ENCODE measurements at places on chromosomes 4 and X.

DNA sequence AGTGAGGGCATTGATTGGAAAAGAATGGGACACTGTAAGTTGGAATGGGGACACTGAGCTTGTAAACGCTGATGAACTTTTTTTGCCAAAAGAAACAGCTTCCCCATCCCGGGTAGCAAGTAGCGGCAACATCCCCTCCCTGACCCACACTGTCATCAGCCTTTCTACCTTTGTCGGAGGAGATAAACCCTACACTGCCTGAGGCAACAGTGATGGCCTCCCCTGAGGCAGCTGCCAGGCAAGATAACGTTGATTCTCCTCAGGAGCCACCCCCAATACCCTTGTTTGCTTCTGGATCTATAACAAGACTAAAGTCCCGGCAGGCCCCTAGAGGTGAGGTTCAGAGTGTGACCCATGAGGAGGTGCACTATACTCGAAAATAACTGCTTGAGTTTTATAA lies 10.3 kb upstream of the RAB33B start:
- DNase-seq: peak; percentile 26

DNA sequence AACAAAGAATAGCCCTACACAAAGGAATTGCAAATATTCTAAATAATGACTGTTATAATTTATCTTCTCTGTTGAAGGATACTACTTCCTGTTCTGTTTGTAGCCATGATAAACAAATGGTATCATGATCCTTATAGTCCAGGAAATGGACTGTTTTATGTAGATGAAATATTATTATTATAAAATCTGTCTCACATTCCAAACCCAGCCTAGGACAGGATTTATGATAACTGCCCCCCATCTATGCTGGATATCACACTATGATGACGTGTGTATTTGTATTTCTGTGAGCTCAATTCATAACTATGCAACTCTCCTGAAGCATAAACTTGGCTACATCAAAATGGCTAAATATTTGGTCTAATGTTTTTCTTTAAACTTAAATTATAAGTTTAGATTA lies 21.3 kb downstream of the DMD start:
- DNase-seq: no peak

DNA sequence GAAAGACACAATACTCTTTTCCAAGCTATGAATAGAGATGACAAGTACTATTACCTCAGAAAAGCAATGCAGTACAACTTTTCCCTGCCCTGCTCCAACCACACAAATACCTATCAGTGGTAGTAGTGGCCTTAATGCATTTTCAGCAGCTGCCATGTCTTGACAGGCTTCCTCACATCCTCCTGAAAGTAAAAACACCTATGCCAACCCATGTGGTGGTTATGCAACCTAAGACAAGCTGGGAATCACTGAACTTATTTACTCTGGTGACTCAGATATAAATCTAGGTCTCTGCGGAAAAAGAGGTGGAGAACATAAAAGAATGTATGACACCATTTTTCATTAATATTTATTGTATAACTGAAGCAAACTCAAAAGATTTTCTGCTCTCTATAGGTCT lies 14.5 kb downstream of the WDFY3 start:
- no peak for DNase-seq

DNA sequence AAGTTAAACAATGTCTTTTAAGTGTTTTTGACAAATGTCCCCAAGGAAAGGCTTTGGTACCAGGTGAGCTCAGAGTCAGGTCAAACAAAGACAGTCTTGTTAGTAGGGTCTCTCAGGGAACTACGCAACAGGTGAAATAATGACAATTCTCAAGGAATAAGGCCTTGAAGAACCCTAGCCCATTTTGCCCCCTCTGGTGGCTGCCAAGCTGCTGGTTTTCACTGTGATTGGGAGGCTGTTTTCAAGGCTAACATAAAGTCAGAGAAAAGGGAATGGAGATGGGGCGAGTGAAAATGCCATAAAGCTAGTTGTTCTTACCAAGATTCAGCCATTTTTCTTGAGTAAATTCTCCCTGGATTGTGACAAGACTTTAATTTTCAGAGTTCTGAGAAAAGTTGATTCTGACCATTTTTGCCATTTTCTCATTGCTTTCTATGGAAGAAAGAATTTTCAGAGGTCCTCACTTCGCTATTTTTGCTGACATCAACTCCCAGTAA lies 58.7 kb downstream of the RWDD4 start:
- DNase-seq: peak; percentile 16

- no peak for DNase-seq
These were observed 36.7 kb upstream of the FBXW7 start for GRCh38 chr4:152572417-152573086.

DNA sequence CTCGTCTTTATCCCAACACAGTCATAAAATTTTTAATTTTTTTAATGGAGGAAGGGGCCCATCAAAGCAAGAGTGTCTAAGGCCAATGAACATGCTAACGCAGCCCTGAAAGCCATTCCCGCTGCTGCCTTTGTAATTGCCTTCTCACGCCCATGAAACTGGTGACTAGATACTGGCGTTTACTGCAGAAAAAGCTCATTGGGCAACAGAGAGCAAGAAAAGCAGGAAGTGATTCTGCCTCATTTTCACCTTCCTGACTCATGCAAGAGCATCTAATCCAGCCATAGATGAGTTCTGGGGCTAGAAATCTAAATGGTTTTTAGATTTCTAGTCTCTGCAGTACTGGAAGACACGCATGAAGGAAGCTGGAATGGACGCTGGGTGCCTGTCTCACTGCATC lies 72.5 kb downstream of the ANXA3 start:
- DNase-seq: no peak

- DNase-seq: no peak
These were observed 410.3 kb upstream of the RASGEF1B start for GRCh38 chr4:81881855-81882621.

DNA sequence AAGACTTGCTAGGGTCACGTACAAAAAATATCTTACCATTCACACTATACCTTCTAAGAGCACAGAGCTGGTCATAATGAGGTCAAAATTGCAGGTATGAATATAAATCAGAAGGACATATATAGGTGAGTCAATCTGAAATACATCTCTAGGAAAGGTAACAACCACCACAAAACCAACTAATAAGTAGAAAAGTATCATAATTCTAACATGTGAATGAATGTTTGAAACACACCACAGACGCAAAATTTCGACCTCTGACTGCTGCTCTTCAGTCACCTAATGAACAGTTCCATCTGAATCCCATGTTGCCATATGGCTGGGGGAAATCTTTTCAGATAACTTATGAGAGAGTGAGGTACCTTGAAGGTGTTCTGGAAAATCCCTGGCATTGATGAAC lies 22.1 kb downstream of the STAP1 start:
- DNase-seq: no peak

- no peak for DNase-seq
These were observed 13.5 kb downstream of the AFF1 start for GRCh38 chr4:86948276-86948675.

- DNase-seq: no peak
These were observed 18.3 kb upstream of the RPS6KA3 start for GRCh38 chrX:20284992-20285391.

DNA sequence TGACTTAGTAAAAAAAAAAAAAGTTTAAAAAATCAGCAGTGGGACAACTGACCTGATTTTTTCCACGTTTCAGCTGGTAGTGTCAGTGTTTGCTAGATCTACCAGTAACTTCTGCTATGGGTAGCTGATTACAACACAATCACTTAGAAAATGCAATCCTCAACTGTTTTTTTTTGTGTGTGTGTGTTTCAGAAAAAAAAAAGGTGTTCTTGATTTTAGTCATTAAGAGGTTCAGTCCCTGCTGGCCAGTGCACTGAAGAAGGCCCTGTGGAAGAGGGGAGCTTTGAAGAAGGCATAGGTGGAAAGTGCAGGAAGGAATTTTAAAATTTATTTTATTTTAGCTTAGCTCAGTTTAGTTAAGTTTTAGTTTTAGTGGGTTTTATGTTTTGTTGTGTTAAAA lies 46.9 kb downstream of the SH2D1A start:
- no peak for DNase-seq

GRCh38 chrX:23879380-23880090 lies 28.2 kb downstream of the APOO start:
- DNase-seq: no peak

- DNase-seq: no peak
These were observed 76.1 kb downstream of the KLHL8 start for GRCh38 chr4:87144356-87144755.

- DNase-seq: no peak
These were observed 60.7 kb upstream of the DHRSX start for GRCh38 chrX:2561456-2561855.

DNA sequence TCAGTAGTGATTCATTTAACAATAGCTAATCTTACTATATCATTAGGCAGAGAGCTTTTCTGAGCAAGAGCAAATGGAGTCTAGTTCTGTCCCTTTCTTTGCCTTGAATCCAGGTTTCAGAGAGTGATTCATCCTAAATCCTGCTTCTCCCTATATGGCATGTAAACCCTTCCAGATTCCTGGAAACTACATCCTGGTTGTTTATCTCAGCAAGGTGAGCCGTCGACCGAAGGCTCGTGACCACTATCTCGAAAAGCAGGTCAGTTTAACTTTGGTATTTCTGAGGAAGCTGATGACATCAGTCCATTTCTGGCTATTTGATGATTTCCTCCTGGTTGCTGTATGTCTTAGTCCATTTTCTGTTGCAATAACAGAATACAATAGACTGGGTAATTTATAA lies 40.7 kb upstream of the ERVMER34-1 start:
- no peak for DNase-seq

- no peak for DNase-seq
These were observed 554 bp downstream of the DCTD start for GRCh38 chr4:182916483-182917181.

DNA sequence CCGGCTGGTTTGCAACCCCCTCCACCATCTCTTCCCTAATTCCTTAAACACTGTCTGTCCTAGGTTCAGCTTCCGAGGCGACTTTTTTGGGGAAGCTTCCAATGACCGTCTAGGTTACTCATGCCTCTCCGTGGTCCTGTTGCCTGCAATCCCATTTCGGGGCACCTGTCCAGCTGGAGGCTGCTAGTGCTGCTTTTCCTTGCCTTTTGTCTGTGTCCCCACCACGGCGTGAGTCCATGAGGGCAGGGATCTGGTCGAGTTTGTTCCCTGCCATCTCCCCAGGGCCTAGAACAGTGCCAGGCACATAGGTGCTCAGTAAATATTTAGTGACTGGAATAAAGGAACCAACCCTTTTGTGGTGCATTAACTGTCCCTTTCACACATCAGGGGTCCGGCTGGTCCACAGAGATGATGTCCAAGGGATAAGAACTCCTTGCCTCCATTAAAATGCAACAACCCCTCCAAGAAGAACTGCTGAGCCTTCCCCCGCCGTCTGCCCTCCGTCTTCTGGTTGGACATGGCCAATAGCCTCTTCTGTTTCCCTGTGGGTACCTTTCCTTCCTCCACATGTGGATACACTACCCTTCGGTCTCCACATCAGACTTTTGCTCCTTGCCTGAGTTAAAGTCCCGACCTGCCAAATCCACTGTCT lies 5.7 kb upstream of the SORCS2 start:
- DNase-seq: no peak

All from hematopoietic multipotent progenitor cell treated with erythropoietin and hydrocortisone succinate and interleukin-3 and kit ligand, for 15 days (in vitro differentiated cells).